ENCODE measurements at places on chromosomes 11 and 22.

DNA sequence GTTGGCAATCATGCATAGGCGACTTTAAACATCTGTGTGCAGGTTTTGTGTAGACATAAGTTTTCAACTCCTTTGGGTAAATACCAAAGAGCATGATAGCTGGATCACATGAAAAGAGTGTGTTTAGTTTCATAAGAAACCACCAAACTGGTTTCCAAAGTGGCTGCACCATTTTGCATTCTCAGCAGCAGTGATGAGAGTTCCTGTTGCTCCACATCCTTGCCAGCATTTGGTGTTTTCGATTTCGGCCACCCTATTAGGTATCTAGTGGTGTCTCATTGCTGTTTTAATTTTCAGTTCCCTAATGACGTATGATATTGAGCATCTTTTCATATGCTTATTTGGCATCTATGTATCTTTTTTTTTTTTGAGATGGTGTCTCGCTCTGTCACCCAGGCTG, 62.8 kb upstream of the CCND1 start:
- no peak for DNase-seq

GRCh38 chr11:88173956-88174355, 1.3 kb downstream of the RAB38 start:
- DNase-seq = no peak

DNA sequence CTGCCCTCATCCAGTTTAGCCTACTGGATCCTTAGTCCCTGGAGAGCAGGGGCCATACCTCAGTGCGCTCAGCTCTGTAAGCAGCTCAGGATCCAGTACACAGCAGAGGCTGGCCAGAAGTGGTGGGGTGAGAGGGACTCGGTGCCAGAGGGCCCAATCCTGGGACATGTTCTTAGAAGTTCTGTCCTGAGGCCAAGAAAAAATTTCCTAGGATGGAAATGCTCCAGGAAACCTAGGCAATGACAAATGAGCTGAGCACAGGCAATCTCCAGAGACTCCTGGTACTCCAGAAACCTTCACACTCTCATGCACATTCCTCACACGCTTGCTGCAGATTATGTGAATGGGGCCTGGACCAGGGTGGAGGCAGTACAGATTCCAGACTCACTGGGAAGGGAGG, 89.6 kb downstream of the SERGEF start:
- no peak for DNase-seq

- no peak for DNase-seq
Measured at GRCh38 chr11:20084921-20085814, 75.1 kb downstream of the DBX1 start.

- DNase-seq = no peak
Measured at GRCh38 chr11:67436459-67437081, 912 bp downstream of the PTPRCAP start.

DNA sequence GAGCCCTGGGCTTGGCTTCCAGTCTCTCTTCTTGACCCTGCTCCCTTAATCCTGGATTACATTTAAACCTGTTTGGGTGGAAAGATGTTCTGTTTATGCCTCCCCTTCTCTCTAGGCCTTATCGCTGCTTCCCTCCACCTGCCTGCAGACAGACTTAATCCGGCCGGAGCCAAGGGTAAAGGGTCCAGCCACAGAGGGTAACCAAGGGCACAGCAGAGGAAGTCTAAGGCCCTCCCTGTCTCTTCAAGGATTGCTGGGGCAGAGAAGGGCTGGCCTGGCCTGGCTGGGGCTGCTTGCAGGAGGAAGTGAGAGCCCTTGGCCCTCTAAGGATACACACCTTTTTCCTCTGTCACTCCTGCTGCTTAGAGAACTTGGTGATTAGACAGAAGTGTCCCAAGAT, 2.1 kb downstream of the GAL3ST3 start:
- DNase-seq = no peak

- no peak for DNase-seq
Measured at GRCh38 chr22:40932396-40932795, 18.8 kb upstream of the RBX1 start.

- DNase-seq = peak; percentile 21
Measured at GRCh38 chr22:43550024-43550620, 138.3 kb downstream of the MPPED1 start.

GRCh38 chr11:64514590-64514989, 76.4 kb upstream of the SLC22A12 start:
- DNase-seq = no peak

- no peak for DNase-seq
Measured at GRCh38 chr11:28123151-28123581, 15.0 kb downstream of the METTL15 start.

DNA sequence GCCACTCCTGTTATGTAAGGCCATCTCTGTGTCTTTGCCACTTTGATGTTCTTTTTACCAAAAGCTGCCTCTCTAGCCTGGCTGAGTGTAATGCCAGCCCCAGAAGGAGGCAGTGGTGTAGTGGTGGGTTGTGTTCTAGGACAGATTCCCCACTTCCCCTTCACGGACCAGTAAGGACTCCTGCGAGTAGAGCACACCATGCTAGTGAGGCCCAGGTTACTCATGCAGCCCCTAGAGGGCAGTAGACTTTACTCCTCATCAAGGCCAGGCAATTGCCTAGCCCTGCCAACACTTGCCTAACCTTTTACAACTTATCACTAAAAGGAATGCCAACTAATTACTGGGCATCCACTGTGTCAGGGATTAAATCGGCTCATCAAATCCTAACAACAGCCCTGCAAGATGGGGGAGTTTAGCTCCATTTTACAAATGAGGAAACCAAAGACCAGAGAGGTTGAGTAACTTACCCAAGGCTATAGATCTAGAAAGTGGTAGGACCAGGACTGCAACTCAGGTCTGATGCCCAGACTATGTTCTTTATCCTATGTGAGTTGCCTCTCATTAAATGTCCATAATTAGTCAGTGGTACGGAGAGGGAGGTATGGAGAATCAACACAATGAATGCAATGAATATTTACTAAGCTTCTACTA, 75.3 kb downstream of the APIP start:
- DNase-seq = no peak
